ENCODE measurements at places on chromosomes 12 and 14. TPM values are rescaled to one million over a fixed set of nuclear protein-coding genes. Genes with fewer than 3 reads are reported as not detected.

DNA sequence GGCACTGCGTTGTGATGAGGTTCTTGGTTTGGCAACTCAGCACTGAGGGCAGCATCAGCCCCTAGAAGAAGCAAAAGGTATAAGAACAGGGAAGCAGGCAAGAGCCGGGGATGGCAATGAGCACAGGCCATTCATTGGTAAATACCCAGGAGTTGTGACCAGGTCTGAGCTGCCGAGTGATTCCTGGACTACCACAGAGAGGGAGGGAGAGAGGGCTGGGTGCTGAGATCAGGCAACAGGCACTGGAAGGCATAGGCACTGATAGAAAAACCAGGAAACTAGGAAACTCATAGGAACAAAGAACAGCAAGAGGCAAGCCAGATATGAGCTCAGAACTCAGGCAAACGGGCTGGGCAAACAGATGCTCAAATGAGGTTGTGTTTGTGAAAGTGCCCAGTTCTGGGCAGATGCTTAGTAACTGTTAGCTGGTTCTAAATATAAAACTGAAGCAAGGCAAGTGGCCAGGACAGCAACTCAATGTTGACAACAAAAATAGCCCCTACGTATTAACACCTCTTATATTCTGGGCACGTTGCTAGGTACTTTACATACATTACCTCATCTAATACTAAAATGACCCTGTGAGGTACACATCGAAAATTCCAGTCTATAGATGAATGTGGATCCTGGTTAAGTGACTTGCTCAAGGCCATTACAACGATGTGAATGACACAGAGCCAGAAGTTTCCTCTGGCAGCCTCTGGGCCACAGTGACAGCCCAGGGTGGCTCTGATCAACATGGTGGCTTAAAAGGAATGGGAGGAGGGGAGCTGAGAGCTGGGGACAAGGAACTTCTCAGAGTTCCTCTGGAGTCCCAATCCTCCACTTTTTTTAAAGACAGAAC lies 121.1 kb downstream of the PRMT8 start:
- DNase-seq: no peak

DNA sequence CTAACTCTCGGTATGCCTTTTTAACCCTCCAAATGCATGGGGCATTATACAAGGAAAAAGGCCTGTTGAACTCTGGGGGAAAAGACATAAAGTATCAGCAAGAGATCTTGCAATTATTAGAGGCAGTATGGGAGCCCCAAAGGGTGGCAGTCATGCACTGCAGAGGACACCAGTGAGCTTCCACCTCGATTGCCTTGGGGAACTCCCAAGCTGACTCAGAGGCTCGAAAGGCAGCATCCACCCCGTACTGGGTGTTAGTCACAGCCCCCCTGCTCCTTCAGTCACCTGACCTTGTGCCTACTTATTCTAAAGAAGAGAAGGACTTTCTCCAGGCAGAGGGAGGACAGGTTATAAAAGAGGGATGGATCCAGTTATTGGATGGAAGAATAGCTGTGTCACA lies 781.4 kb upstream of the TMEM132C start:
- DNase-seq: no peak

DNA sequence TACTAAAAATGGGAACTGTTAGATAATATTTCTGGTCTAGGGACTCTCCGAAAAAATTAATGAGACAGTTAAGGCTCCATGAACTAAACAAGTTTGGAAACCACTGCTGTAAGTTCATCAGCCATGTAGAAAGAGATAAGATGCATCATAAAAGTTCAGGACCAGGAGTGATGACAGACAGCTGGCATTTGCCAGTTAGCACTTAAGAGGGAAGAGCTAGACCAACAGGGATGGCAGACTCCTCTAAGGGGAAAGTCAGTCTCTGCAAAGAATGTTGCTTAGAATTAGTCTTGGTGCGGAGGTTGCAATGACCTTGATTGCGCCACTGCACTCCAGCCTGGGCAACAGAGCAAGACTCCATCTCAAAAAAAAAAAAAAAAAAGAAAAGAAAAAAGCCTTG lies 129.4 kb downstream of the SYNE2 start:
- DNase-seq: no peak

GRCh38 chr14:101122237-101123141 lies 219.0 kb upstream of the RTL1 start:
- no peak for DNase-seq

- no peak for DNase-seq
Measured at GRCh38 chr12:93197067-93197593, 180.6 kb upstream of the NUDT4 start.

DNA sequence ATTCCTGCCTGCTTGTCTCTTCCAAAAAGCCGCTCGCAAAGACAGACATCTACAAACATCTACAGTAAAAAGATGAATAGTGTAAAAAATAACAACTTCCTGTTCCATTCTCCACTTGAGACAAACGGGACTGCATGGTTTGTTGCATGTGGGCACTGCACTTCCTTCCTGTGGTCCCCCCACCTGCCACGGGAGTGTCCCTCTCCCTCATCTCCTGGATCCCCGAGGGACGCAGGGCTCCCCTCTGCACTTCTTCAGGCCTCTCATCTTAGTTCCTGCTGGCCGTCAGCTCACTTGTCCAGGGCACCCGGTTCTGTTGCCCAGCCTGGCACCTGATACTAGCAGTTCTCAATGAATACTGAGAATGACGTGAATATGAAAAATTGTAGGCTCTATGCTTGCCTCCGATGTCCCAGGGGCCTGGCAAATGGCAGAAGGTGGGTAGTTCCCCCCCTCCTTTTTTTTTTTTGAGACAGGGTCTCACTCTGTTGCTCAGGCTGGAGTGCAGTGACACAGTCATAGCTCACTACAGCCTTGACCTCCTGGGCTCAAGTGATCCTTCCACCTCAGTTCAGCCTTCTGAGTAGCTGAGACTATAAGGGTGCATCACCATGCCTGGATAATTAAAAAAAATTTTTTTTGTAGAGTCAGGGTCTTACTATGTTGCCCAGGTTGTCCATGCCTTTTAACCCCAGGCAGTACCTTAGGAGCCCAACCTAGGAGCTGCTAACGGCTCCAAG lies 3.5 kb upstream of the KLC1 start:
- DNase-seq: no peak

DNA sequence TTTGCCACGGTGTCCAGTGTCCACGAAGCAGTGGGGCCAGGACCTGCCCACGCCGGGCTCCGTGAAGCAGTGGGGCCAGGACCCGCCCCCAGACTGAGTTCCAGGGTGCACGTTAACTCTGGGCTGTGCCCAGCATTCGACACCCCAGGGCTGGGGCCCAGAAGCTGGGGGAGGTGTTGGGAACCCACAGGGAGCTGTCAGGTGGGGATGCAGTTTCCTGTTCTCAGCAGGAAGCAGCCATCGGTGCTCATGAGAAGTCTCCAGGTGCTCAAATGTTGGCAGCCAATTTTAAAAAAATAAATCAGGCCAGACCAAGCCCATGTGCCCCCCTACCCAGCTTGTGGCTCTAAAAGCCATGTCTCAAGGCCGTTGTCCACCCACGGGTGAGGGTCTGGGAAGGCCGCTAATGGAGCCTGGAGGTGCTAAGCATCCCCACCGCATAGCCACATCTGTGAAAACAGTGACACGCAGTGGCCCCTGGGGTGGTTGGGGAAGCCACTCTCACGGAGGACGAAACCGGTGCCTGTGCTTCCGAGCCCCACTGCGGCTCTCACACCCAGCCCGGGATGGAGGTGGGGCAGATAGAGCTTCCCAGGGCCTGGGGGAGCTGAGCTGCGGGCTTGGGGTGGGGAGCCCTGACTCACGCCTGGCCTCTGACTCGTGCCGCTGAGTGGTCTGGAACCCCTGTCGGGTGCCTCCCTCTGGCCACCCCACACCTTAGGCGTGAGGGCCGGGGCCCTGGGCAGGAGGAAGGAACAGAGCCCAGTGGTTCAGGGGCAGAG lies 53.5 kb downstream of the FBRSL1 start:
- peak; percentile 33 for DNase-seq

DNA sequence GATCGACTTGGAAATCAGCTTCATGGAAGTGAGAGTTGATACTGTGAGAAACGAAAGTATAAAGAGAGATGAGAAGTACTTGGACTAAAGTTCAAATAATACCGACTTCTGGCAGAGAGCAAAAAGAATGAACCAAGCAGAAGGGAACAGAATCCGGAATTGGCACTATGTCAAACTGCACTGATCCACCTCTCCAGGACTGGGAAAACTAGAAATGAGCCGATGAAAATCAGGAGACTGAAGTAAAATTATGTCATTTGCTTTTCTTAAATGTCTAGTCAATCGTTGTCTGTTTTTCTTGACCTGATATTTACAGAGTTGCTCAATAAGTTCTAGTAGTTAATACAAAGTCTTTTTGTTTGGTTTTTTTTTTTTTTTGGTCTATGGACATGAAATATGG lies 163.0 kb upstream of the FOXG1 start:
- no peak for DNase-seq

DNA sequence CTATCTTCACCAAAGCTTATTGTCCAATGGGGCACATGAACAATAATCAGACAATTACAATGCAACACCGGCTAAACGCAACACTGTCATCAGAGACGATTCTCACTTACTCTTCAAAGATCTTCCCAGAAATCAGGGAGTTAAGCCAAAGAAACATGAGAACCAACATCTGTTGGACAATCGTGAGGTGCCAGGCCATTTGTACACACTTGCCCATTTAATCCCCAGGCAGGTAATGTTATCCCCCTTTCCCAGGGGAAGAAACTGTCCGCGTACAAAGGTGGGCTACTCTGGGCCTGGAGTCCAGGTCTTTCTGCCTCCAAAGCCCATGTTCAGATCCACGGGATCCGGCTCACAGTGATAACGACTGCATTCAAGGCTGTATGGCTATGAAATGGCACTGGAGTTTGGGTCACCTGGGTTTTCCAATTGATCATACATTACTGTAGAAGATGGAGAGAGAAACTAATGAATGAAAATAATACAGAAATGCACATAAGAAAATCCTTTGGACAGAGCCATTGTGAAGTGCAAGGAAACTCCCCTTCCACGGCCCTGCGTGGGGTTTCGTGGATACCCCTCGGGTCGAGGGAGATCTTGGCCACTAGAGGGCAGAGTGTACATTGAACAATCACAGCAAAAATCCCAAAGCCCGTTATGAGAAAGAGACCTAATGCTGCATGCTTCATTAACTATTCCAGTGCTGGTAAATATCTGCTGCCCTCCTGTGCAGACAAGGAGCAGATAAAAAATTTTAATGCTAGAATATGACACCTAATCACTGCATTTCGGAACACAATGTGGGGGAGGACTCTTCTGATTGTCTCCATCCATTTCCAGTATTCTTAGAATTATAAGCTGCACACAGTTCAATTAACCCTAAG lies 111.4 kb downstream of the EGLN3 start:
- DNase-seq: peak; percentile 73

- DNase-seq: peak; percentile 41
Measured at GRCh38 chr12:62210422-62210821, 49.8 kb upstream of the USP15 start.

GRCh38 chr12:30624009-30624408 lies 71.7 kb downstream of the IPO8 start:
- no peak for DNase-seq

DNA sequence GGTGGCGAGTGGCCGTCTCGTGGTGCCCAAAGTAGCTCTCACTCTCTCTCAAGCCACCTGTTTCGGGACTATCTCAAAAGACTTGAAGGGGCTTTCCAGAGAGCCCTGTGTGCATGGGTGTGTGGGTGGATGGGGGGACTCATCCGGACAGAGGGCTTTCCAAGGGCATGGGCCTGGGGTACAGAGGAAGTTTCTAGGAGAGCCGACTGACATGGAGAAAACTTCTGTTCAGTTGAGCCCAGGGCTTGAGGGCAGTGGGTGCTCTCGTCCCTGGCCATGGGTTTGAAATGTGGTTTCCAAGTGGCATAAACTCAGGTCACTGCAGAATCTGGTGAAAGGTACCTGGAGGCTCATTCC lies 47.4 kb upstream of the MEG3 start:
- DNase-seq: no peak

DNA sequence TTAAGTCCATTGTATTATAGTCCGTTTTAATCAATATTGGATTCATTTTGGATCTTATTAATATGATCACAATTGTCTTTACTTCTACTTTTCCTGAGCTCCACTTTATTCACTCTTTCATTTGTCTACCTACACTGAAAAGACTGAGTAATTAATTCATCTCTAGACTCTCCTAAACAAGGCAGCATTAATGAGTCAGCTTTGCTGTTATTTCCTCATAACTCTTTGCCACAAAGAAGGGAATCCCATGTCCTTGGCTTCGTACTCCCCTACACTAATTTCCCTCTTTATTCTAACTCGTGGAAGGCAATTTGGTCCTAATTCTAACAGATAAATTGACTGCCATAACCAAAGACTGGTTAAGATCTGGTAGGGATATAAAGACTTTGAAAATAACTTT lies 91.9 kb downstream of the ARMH4 start:
- no peak for DNase-seq

DNA sequence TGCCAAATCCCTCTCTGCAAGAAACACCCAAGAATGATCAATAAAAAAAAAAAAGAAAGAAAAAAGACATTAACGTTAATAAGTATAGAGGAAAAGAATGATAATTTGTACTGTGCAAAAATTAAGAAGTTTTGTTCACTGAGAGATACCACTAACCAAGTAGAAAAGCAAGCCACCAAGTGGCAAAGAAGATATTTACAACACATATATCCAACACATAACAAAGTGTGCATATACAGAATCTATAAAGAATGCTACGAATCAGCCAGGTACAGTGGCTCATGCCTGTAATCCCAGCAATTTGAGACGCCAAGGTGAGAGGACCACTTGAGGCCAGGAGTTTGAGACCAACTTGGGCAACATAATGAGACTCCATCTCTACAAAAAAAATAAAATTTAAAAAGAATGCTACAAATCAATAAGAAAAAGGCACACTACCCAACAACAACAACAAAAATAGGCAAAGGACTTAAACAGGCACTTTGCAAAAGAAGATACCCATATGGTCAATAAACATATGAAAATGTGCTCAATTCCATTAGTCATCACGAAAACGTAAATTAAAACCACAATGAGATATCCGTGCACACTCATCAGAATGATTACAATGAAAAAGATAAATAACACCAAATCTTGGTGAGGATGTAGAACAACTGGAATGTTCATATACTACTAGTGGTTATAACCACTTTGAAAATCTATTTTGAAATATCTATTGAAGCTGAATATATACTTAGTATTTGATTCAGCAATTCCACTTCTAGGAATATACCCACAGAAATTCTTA lies 19.8 kb downstream of the GALNT4 start:
- no peak for DNase-seq

- no peak for DNase-seq
Measured at GRCh38 chr12:40054555-40055227, 51.2 kb downstream of the SLC2A13 start.

DNA sequence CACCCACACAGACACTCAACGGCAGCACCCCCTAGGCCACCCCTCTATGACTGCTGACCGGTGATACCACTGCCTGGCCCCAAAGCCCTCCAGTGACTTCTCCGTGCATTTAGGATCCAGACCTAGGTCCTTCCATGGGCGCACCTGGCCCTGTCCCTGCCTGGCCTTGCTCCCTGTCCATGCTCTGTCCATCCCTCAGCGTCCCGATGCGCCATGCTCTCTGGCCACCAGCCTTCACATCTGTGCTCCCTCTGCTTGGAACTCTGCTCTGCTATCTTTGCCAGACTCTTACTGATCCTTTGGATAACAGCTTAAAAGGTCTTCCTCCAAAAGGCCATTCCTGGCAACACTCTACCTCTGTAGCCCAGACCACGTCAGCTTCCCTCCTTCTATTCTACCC lies 25.4 kb upstream of the HDAC7 start:
- no peak for DNase-seq

- peak; percentile 93 for DNase-seq
Measured at GRCh38 chr14:21103710-21104447, 3.0 kb downstream of the TMEM253 start.

Gene KRT1
- polyA plus RNA-seq: 507 TPM

Gene TCL1B
- polyA plus RNA-seq: 0.14 TPM

Gene MUCL1
- polyA plus RNA-seq: 19.2 TPM

Gene FAM181A
- polyA plus RNA-seq: 0.11 TPM

Gene KDM5A
- polyA plus RNA-seq: 10.6 TPM

Gene NUDT14
- 17.2 TPM for polyA plus RNA-seq
